Myocyte (in vitro differentiated cells): ENCODE measurements at places on chromosomes 11 and 22.
A peak's percentile ranks its signal among the peaks of the same experiment; 100 is the strongest.

GRCh38 chr11:76823481-76824028 is 37.2 kb upstream of the ACER3 start:
- DNase-seq, result peak; percentile 41

DNA sequence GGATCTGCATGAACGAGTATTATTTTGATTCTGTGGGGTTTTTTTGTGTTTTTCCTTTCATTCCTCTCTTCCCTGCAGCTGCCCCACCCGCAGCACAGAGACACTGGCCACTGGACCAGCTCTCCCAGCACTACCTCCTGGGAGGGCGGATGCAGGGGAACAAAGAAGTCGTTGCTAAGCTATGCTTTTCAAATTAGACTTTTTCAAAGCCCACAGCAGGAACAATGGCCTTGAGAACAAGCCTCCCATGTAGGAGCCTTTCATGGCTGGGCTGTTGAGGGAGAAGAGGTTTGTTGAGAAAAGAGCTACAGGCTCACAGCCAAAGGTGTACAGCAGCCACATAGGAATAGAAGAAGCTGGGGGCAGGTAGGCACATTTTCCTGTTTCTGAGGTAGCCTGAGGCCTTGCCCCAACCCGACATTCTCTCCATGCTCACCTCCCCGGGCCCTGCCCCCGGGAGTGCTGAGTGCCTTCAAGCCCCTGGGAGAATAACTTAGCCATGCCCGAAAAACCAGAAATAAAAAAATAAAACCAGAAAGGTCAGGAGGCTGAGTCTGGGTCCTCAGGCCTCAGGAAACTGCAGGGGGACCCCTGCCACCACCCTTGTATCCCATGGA is 20.5 kb upstream of the SYT12 start:
- no peak for DNase-seq

GRCh38 chr11:1333860-1334259 is 24.4 kb upstream of the TOLLIP start:
- no peak for DNase-seq

GRCh38 chr11:64153812-64154211 is 12.1 kb downstream of the MACROD1 start:
- no peak for DNase-seq

DNA sequence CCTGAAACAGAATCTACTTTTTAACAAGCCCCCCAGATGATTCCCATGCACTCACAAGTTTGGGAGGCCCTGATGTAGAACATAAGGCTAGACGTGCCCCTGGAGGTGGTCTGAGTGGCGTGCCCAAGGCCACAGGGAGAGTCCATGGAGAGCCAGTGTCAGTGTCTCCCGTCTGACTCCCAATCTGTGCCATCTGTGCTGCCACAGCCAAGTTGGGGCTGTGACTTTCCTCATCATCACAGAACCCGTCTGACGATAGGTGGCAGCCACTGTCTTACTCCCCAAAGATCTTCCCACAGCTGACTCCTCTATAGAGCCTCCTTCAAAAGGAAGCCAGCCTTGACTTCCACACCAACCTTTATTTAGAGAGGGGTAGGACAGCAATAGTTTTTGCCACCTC is 470.5 kb downstream of the SOX6 start:
- no peak for DNase-seq

GRCh38 chr11:3906166-3906565 is 50.7 kb downstream of the STIM1 start:
- no peak for DNase-seq

- no peak for DNase-seq
Observed at GRCh38 chr22:45069925-45070324, 60.1 kb upstream of the PHF21B start.

GRCh38 chr11:76613901-76614300 is 56.6 kb downstream of the LRRC32 start:
- no peak for DNase-seq

DNA sequence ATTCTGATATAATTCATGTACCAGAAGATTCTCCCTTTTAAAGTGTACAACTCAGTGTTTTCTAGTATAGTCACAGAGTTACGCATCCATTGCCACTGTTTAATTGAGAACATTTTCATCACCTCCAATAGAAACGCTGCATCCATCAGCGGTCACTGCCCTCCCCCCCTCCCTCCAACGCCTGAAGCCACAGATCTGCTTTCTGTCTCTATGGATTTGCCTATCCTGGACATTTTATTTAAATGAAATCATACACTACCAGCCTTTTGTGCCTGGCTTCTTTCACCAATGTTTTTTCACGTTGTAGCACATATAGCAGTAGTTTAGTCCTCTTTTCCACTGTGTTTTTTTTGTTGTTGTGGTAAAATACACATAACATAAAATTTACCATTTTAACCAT is 22.8 kb downstream of the TCP11L1 start:
- DNase-seq, result no peak

GRCh38 chr11:64448599-64449380 is 89.8 kb downstream of the RPS6KA4 start:
- DNase-seq, result peak; percentile 87

- no peak for DNase-seq
Observed at GRCh38 chr11:94549146-94549545, 5.4 kb downstream of the FUT4 start.

- no peak for DNase-seq
Observed at GRCh38 chr22:36409056-36409455, 21.3 kb upstream of the MYH9 start.

GRCh38 chr11:88521799-88522201 is 184.3 kb upstream of the CTSC start:
- DNase-seq, result no peak

- no peak for DNase-seq
Observed at GRCh38 chr22:48832592-48832991, 995.1 kb downstream of the BRD1 start.

GRCh38 chr22:46220921-46221320 is 29.2 kb downstream of the CDPF1 start:
- no peak for DNase-seq

GRCh38 chr11:108093128-108093904 is 28.1 kb upstream of the ACAT1 start:
- DNase-seq, result no peak

GRCh38 chr22:46792061-46792796 is 29.8 kb downstream of the TBC1D22A start:
- DNase-seq, result no peak

DNA sequence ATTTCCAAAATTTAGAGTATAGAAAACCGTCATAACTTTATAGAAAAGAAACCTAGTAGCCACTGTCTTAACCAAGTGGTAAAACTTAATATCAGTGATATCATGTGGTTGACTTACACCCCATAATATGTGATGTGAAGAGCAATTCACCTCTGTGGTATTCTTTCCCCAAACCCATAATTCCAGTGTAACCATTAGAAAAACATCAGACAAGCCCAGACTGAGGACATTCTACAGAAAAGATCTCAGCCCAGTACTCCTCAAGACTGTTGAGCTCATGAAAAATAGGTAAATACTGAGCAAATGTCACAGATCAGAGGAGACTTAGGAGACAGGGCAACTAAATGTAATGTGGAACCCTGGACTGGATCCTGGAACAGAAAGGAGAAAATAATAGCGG is 134.6 kb downstream of the PGR start:
- DNase-seq, result no peak

- no peak for DNase-seq
Observed at GRCh38 chr11:271319-271715, 6.9 kb upstream of the NLRP6 start.
